ENCODE measurements at places on chromosomes 2 and 18. TPM values are rescaled to one million over a fixed set of nuclear protein-coding genes. Genes with fewer than 3 reads are reported as not detected.

The ACTG2 gene
- 20.1 TPM for total RNA-seq

The INO80D gene
- 20.1 TPM for total RNA-seq

The DSG4 gene
- not detected for total RNA-seq

The PREPL gene
- 69.5 TPM for total RNA-seq

The KLHL30 gene
- 1.5 TPM for total RNA-seq

The ATP8B1 gene
- total RNA-seq, result 8.0 TPM

The NXPH2 gene
- not detected for total RNA-seq

The GALR1 gene
- 0.42 TPM for total RNA-seq

DNA sequence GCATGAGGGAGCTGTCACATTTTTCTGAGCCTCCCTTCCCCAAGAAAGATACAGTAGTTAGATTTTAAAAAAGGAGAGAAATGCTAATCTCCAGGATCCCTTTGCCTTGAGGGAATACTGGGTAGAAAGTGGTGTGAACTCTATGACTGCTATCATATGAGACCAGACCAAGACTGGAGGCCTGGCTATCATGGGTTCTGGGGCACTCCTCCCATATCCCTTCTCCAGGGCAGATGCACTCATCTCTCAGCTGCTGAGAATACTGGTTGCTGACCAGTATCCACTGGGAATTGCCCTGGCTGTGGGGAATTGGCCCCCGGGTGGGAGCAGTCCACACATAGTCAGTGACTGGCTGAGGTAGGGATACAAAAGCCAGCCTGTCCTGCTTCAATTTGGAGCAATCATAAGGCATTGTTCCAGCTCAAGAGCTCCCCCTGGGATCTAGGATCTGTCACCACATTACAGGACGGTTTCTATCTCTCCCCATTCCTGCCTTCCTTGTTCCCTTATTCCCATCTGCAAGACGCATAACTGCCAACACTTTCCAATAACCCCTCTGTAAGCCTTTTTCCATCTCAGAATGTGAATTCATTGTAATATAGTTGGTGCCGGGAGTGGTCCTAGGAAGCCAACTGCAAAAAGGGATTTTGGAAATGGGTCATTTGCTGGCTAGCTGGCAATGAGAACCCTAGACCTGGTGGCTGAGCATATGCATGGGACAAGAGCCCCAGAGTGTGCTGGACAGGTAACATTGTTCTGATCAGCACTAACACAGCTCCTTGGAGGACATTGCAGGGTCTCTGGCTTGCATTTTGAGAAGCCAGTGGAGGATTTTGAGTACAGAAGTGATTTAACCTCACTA is 35.4 kb upstream of the REEP1 start:
- DNase-seq, result no peak

DNA sequence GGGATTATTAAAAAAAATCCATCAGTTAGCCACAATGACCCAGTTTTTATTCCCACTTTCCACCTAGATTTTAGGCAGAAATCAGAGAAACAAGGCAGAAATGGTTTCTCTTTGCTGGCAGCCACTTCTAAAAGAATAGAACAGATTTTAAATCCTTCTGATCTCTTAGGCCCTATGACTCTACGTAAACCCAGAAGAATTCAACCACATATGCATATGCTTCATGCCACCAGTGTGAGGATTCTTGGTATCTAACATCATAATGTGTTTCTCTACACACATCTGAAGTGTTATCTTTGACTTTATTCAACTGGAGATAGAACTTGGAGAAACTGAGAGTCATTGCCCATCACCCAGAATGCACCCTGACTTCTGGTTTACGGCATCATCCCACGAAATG is 128.7 kb upstream of the TANK start:
- DNase-seq, result no peak

GRCh38 chr2:88500691-88501090 is 48.2 kb upstream of the FOXI3 start:
- DNase-seq, result no peak

DNA sequence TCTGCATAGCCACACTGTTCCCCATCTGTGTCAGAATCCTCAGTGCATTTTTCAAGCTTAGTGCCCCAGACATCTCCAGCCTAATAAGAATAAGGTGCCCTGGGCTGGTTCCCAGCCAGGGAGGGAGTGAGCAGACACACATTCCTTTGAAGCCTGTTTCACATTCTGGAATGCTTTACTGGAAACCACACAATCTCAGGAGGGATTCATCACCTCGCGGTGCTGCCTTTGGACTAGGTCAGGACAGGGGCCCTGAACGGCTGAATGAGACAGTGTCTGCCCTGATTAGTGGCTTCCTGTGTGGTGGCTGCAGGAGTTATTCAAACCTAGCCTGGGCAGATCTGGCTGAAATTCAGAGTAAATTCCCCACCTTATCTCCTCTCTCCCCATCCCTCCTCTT is 108.0 kb upstream of the LDAH start:
- no peak for DNase-seq

GRCh38 chr18:22493255-22493654 is 75.5 kb upstream of the CTAGE1 start:
- DNase-seq, result no peak

DNA sequence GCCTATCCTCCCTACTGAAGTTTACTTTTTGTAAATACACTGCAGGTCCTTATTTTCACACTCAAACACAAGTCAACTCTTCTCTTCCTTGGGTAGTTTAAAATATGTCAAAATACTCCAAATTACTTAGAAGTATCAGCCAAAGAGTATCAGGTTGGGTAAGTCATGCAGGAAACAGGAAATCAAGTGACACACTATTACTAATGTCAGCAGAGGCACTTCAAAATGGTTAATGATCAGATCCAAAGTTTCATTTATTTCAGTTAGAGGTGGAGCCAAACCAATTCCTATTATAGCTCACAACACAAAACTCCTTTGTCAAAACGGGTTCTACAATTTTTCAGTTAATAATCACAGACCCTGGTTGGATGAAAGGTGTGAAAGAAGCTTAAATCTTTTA is 54.2 kb downstream of the DLGAP1 start:
- no peak for DNase-seq

DNA sequence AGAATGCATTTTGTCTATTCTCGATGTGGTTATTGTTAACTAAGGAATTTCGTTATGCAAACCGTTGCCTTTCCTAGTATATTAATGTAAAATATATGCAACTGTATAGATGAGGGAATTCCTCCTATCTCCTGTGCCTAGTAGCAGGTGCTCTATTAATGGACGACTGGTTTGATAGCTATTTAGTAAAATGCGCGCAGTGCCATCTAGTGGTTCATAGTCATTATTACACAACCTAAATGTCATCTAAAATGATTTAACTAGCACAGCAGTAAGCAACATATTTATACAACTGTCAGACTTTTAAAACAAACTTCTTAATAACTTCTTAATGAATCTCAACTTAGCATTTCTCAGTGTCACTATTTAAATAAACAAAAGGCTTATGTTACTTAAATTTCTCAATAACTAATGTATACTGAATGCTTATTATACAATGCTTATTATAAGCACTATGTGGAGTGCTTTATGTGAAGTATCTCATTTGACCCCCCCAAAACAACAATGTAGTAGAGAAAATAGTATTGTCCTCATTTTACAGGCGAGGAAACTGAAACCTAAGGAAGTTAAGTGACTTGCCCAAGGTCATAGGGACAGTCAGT is 77.9 kb downstream of the DTNA start:
- no peak for DNase-seq

- no peak for DNase-seq
These were observed 62.8 kb upstream of the RNF152 start for GRCh38 chr18:61955644-61956043.

- DNase-seq, result no peak
These were observed 122.3 kb upstream of the COL3A1 start for GRCh38 chr2:188851826-188852225.

GRCh38 chr2:44801289-44801840 is 140.1 kb upstream of the SIX3 start:
- DNase-seq, result no peak

DNA sequence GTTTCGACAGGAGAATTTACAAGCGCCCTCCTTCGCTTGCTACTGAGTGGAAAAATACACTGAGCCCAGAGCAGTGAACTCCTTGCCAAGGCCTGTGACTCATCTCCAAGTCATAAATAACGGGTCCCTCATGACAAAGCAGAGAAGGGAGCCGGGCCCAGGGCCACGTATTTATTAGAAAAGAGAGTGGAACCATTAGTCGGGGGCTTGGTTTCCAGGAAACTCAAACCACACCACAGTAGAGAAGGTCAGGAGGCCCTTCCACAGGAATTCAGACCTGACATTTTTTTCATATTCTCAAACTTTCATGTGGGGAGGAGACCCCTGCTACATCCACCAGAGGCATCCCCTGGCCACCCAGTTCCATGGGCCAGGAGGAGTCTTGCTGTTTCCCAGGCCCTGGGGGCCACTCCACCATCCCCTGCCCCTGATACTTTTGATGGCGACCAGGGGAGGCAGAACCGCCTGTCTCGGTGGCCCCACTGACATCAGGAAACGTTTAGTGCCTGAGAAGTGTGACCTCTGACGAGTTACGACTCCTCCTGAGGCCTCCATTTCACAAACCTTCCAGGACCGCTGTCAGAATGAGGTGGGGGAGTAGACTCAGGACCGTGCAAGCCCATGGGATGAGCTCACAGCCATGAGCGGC is 289.7 kb downstream of the DYSF start:
- DNase-seq, result peak; percentile 72

- DNase-seq, result no peak
These were observed 7.3 kb upstream of the LMAN2L start for GRCh38 chr2:96747061-96747617.

DNA sequence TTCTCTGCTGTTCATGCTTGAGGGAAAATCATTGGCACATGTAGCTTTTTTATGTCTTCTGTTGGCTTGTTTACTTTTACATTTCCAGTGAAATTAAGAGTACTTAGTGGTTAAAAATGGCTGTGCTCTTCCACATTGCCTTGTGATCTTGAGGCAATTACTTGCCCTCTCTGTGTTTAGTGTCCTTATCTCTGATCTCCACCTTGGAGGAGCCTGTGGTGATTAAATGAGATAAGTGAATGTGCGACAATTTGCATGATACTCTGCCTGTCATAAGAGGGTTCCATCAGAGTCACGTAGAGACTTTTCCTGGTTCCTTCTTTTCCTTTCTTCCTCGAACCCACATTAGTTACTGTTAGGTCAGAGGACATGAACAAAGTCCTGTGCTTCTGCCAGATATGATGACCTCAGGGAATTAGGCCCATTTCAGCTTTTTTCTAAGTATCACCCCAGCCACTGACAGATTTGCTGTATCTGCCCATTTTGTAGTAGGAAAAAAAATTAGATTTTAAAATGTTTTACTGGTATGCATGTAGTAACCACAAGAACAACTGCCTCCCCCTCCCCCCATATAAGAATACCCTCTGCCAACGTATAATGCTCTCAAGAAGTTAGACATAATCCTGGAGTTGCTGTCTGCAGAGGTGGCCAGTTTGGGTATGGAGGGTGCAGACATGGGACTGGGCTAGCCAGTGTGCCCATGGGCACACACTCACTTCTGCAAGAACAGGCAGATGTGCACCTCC is 51.9 kb downstream of the TET3 start:
- DNase-seq, result no peak

- DNase-seq, result no peak
These were observed 9.1 kb upstream of the DAW1 start for GRCh38 chr2:227862227-227862740.

DNA sequence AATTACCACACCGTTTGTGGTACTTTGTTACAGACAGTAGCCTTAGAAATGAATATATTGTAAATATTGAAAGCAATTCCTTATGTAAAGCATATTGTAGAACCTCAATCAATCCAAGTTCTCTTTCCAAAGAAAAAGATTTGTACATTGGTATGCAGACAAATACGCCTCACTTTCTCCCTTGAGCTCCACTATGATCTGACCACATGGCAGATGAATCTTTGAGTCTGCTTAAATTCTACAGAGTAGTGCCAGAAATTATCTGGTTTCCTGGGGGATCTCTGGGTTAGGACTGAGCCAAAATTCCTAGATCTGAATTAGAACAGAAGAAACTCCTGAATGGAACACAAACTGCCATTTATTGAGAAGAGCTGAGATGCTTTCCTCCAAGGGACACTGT is 99.0 kb downstream of the CPO start:
- DNase-seq, result no peak

- no peak for DNase-seq
These were observed 30.6 kb upstream of the SCN9A start for GRCh38 chr2:166406374-166406773.

DNA sequence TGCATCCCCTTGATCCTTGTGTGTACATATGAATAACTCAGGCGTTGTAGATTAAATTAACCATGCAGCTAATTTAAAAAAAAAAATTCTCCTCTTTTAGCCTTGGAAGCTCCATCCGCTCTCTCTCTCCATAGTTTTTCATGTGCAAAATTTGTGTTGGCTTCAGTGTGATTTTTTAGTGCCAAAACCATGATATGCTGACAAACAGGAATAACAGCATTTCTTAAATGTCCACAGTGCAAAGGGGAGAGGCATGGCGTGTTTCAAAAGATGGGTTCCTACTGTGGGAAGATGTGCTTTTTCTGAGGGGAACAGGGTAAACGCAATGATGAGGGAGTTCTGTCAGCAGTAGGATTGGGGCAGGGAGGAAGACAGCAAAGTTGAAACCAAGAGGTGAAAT is 247.0 kb downstream of the ICOS start:
- no peak for DNase-seq

GRCh38 chr2:73292906-73293533 is 328 bp downstream of the EGR4 start:
- no peak for DNase-seq

DNA sequence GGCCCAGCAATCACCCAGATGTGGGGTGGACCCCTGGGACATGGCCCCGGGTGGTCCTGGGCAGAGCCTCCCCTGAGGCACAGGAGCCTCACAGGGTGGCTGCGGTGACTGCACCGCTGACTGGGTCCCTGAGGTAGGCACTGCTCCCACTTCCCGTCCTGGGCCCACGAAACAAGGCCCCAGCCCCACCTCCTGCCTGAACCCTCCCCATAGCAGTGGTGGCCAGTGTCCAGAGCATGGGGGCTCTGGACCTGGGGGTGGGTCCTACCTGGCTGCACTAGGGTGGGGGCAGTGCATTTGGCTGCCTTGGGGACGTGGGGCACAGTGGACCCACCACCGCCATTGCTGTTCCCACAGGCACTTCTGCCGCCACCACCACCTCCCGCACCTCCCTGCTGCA is 39.4 kb downstream of the TDRD15 start:
- DNase-seq, result no peak

DNA sequence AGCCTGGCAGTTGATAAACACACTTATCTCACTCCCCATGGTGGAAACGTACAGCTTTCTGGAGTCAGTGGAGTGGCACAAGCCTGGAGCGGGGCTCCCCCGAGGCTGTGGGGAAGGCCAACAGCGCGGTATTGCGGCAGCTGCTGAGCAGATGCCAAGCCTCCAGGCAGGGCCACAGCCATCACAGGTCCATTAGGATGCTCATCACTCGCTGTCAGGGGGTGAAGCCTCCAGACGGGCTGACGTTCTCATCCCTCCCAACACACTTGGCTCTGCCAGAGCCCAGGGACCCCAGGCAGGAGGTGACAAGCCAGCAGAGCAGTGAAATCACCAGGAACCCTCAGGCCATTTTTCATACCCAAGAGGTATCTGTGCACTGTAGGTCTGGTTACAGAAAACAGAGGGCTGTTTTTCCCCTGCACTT is 529.2 kb upstream of the KLHL29 start:
- DNase-seq, result no peak
